ENCODE measurements at places on chromosomes 1 and 21.
A peak's percentile ranks its signal among the peaks of the same experiment; 100 is the strongest.

- peak; percentile 81 for DNase-seq
These were observed at the start of gene MACF1 for GRCh38 chr1:39204441-39205081. Gene MACF1 (plus strand): TSS chr1:39204695. CDS start chr1:39205023, 328 bp downstream.

DNA sequence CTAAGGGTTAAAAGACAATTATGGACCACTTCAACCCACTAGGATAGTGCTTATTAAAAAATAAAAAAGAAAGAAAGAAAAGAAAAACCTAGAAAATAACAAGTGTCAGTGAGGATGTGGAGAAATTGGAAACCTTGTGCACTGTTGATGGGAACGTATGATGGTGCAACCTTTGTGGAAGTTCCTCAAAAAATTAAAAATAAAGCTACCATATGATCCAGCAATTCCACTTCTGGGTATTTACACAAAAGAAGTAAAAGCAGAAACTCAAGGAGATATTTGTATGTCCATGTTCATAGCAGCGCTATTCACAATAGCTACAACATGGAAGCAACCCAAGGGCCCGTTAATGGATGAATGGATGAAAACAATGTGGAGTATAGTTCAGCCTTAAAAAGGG lies 115.2 kb upstream of the ATP1A1 start:
- DNase-seq: no peak

- peak; percentile 46 for DNase-seq
These were observed 16.9 kb downstream of the RPTN start for GRCh38 chr1:152141971-152142584.

DNA sequence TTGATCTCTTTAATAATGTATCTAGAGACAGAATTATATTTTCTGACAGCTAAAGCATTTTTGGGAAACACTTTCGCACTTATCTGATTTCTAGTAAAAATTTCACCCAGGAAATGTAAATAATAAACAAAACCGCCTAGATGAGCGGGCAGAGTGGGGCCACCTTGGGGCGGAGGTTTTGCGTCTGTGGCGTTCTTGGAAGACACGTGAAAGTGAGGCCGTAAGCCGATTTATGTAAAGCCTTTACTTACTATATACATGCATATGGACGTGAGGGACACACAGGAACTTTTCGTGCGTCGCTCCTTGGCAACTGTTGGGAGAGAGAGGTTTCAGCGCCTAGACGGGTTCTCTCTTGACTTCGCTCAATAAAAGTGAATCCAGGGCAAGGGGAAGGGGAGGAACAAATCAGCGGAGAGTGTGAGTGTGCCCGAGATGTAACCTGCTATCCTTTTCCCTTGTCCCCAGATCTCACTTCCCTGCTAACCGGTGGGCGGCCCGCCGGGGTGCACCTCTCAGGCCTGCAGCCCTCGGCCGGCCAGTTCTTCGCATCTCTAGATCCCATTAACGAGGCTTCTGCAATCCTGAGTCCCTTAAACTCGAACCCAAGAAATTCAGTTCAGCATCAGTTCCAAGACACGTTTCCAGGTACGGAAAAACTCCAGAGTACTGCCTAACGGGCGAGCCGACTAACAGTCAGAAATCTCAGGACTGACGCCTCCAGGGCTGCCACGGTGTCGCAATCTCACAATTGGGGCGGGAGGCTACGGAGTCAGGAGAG lies 1.7 kb downstream of the HLX start:
- DNase-seq: no peak

Data from SW 1271 (cell line).